ENCODE measurements at places on chromosomes 6 and 20. TPM values are rescaled to one million over a fixed set of nuclear protein-coding genes. Genes with fewer than 3 reads are reported as not detected.

CST5 gene
- polyA plus RNA-seq: not detected

CRISP2 gene
- not detected for polyA plus RNA-seq

RAMACL gene
- polyA plus RNA-seq: 0.16 TPM

KLHDC3 gene
- polyA plus RNA-seq: 199 TPM

THBD gene
- not detected for polyA plus RNA-seq

CALHM6 gene
- polyA plus RNA-seq: not detected

HLA-DOB gene
- polyA plus RNA-seq: not detected

SRSF12 gene
- polyA plus RNA-seq: 4.5 TPM

FKBP1C gene
- 0.44 TPM for polyA plus RNA-seq

PTPRT gene
- 1.2 TPM for polyA plus RNA-seq

HLA-DMB gene
- 5.1 TPM for polyA plus RNA-seq

BEND3 gene
- 3.0 TPM for polyA plus RNA-seq

- DNase-seq: no peak
These were observed 276.7 kb downstream of the FARS2 start for GRCh38 chr6:5537967-5538366.

GRCh38 chr6:43391440-43392031 lies 22.1 kb upstream of the ZNF318 start:
- DNase-seq: no peak

DNA sequence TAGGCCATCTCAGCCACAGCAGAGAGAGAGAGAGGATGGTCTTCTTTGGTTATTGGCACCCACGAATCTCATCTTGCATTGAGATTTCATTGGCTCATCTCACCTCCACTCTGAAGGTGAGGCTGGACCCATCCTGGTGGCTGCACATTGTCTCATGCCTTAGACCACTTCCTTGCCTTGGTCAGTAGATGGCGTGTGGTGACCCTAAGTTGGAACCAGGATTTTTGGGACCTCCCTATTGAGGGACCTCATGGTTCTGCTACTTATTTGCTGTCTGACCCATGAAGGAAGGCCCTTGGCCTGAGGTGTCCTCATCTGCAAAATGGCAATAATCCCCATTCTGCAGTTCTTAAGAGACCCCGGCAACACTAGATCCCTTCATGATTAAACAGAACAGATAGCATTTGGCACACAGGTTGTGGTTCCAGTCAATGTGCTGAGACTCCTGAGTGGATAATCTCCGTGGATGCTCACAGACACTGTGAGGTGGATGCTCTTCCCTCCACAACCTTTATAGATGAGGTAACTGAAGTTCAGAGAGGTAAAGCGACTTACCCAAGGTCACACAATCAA lies 21.5 kb upstream of the AAR2 start:
- DNase-seq: no peak

- DNase-seq: no peak
These were observed 334.3 kb downstream of the ZFAND3 start for GRCh38 chr6:38153798-38154345.

- no peak for DNase-seq
These were observed 594 bp downstream of the ARFGEF3 start for GRCh38 chr6:138162111-138162954.

DNA sequence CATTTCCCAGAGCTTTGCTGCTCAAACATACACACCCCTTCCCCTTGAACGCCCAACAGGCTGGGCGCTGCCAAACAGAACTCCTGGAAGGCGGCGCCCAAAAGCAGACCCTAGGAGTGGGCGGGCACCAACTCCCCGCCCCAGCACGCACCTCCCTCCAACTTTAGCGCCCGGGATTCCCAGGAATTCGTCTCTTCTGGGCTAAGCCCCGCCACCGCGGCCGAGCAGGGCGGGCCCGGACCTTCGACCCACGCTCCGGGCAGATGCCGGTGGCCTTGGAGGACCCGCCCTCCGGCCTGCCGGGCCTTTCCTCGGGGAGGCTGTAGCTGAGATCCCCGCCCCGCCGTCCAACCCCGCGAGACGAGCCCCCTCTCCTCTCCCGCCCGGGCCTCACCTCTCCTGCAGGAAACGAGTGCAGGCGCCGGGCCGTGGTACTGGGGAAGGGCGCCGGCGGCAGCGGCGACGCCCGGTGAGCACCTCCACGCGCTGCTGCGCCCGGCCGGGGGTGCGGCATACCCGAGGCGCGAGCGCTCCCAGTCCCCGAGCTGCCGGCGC lies 659 bp downstream of the MCUR1 start:
- peak; percentile 65 for DNase-seq

GRCh38 chr6:30885481-30885998 lies 1.2 kb downstream of the DDR1 start:
- peak; percentile 26 for DNase-seq

DNA sequence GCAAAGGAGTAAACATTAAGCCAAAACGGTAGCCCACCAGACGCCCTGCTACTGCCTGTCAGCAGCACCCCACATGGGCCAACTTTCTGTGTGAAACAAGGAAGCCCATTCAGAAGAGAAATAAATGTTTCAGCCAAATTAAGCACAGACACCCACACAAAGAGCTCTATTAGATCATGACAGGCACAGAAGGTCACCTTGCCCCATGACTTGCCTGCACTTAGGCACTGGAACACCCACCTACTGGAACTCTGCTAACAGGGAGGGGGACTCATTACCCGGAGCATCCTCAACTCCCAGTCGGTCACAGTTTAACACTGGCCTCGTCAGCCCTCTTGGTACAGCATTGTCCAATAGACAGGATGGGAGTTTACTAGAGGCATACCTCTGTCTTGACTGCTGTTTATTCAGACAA lies 31.8 kb downstream of the GFOD1 start:
- DNase-seq: no peak

GRCh38 chr20:19605786-19606485 lies 152.1 kb upstream of the RIN2 start:
- DNase-seq: no peak

- no peak for DNase-seq
These were observed 8.4 kb downstream of the AMD1 start for GRCh38 chr6:110882824-110883554.

- DNase-seq: no peak
These were observed 58.8 kb upstream of the MOCS1 start for GRCh38 chr6:39992861-39993622.

DNA sequence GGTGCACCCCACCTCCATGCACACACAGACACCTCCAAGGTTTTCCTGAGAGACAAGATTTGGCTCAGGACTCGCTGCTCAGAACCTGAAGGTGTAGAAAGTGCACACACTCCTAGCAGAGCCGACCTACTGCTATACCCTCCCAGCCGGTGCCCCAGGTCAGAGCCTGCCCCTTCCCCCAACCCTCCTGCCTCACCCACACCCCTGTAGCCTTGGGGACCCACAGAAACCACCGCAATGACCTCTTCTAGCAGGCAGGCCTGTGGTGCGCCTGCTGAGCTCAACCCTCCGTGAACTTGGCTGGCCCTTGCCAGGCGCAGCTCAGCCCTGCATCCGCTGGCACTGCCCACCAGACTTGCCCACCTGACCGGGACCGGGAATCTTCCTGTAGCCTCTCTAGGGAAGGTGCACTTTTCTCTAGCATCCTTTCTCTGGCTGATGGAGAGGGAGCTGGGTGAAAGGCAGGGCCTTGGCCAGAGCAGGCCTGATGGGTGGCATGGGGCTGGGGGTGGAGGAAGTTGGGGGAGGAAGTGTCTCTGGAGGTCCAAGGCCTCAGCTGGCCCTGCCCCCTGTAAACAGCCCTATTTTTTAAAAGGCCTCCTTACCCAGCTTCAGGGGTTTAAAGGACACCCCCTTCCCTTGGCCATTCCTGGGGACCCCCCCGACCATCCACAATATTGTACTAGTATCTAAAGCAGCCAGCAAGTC lies 36.9 kb upstream of the SLCO4A1 start:
- DNase-seq: no peak

GRCh38 chr6:41306187-41306854 lies 19.8 kb upstream of the TREM1 start:
- peak; percentile 57 for DNase-seq

DNA sequence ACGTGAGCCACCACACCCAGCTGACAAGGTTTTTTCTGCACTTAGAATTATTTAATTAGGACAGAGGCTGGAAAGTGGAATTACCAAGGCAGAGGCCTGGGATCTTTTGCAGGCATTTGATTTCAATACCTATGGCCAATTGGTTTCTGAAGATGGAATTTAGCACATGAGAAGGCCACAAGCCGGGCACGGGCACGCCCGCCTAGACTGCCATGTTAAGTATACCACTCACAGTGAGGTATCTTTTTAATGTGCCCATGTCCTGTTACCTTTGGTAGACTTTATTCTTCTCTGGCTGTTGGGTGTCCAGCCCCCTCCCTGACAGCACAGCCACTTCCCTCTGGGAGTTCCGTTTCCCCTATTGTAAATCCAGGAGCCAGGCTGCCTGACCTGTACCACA lies 18.0 kb upstream of the TAF8 start:
- DNase-seq: no peak

DNA sequence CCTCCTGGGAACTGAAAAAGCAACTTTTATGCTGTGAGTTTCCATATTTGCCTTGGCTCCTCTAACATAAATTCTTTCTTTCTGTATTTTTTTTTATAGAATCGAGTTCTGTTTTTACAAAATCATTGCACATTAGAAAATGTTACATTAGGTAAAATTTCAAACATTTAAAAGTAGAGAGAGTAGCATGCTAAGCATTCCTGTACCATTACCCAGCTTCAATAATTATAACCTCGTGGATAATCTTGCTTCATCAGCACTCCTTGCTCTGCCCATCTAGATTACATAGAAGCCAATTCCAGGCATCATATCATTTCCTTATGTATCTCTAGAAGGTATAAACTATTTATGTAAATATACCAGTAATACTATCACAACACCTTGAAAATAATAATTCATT lies 15.4 kb upstream of the FBXO30 start:
- DNase-seq: no peak
